Brain microvascular endothelial cell (primary cell): ENCODE measurements at places on chromosomes 4 and X.

DNA sequence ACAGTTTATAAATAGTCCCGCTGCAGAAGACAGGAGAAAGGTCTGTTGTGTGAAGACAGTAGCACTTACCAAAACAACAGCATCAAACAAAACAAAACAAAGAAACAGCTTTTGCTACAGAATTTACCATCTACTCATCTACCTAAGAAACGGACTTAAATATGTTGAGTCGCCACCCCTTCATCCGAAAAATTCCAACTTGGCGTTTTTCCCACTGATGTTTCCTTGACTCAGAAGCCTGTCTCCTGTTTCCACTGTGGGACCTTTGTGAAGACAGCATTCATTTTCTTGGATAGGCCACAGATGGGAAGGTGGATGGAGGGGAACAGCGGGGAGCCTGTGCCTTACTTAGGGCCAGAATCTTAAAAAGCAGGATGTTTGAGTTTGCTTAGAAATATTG lies 1.3 kb upstream of the ITM2A start:
- DNase-seq, result no peak

DNA sequence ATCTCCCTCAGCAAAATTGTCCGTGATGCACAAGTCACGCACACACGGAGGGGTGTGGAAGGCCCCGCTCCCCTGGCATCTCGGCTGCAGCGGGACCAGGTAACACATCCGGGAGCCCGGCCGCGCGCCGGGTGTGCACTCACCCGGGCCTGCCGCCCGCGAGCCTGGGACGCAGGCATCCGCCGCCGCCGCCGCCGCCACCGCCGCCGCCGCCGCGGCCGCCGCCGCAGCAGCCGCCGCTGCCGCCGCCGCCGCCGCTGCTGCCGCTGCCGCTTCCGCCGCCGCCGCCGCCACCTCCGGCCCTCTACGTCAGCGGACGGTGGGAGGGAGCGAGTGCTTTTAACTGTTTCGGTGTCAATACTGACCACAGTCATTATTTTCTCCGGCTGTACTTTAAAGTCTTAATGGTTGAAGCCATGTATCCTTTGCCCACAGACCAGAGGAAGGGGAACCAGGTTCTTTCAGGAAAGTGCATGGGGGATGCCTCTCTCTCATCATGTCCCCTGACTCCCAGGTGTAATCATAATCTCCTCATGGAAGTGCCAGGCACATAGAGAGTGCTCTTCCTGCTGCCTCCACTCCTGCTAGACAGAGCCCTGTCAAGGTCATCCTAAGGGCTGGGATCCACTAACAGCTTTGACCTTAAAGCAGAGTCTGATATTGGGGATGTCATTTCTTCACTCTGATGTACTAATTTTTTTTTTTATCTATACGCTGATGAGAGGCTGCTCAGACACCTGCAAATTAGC lies 38.0 kb downstream of the MAGEE2 start:
- DNase-seq, result peak; percentile 1

- no peak for DNase-seq
These were observed 58.3 kb downstream of the LEF1 start for GRCh38 chr4:108110450-108110849.

GRCh38 chr4:55069248-55069647 lies 56.1 kb downstream of the KDR start:
- peak; percentile 61 for DNase-seq

DNA sequence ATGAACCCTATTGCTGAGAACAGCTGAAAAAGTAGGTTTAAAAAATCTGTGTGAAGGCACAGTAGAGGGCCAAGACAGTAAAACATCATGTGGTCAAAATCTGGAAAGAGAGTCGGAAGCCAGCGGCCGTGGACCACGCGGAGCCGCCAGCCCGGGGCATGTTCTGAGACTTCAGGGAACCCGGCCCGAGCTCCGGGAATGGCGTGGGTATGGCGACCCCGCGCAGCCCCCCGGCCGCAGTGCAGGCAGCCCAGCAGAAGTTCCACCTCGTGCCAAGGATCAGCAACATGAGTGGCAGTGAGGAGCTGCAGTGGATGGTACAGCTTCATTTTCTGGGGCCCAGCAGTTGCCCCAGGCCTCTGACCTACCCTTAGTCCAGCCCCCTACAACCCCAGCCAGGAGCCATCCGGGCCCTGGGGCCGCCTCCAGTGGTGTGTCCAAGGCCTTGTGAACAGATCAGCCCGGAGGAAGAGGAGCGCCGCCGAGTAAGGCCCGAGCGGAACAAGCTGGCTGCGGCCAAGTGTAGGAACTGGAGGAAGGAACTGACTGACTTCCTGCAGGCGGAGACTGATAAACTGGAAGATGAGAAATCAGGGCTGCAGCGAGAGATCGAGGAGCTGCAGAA lies 94.2 kb downstream of the LARP1B start:
- DNase-seq, result no peak

GRCh38 chr4:175951794-175952193 lies 113.8 kb upstream of the WDR17 start:
- DNase-seq, result no peak

GRCh38 chr4:52939739-52940138 lies 77.6 kb downstream of the RASL11B start:
- DNase-seq, result no peak

DNA sequence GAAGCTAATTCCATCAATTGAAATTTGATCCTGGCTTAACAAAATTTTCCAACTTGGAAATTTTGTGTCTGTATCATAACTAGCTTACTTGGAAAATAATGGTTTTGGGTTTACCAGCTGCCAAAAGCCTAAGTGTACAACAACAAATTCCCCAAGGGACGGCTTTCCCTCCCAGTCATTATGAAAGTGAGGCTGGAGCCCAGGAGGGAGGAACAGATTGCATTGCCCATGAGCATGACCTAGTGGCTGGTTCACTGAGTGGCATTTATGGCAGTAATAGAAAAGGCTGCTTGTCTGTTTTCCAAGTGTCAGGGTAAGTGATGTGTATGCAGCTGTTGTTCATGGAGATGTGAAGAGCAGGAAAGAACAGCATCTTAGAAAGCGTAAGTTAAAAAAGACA lies 70.8 kb upstream of the HHIP start:
- no peak for DNase-seq

DNA sequence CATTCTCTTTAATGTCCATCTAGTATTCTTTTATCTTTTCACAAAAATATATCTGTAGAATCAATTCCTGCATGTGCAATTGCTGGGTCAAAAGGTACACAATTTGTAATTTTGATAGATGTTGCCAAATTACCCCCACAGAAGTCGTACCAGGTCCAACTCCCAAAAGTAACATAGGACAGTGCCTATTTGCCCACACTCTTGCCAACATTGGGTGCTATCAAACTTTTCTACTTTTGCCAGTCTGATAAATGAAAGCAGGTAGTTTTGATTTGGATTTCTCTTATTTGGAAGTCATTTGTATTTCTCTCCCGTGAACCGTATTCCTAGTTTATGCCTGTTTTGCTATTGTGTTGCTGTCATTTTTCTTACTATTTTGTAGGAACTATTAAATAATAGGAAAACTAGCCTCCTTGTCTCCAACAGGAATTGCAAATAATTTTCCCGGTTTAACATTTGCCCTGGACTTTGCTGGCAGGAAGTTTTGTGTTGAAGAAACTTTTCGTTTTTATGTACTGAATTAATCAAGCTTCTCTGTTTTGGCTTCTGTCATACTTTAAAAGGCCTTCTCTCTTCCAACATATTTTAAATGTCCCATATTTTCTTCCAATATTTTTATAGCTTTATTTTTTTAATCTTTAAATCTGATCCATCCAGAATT lies 33.1 kb downstream of the ZNF275 start:
- DNase-seq, result no peak

- DNase-seq, result no peak
These were observed 14.7 kb downstream of the TSPAN5 start for GRCh38 chr4:98643755-98644154.

- DNase-seq, result peak; percentile 77
These were observed 4.7 kb downstream of the RASGEF1B start for GRCh38 chr4:81466841-81467671.

- no peak for DNase-seq
These were observed 425.2 kb upstream of the FTHL17 start for GRCh38 chrX:31497086-31497485.

DNA sequence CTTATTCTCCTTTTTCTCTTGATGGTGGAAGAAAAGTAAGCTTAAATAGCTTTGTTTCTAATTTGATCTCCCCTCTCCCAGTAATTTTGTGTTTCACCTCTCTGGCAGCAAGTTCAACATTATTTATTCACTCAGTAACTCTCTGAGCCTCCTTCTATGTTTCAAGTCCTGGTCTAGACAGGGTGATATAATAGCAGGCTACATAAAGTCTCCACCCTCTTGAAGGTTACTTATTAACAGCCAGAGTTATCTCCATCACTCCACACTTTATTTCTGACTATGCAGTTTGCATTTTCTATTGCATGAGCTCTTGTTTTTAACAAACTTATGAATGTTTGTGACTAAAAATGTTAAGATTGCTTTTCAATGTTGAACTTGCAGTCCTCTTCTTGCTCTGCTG lies 17.8 kb upstream of the ANOS1 start:
- no peak for DNase-seq

DNA sequence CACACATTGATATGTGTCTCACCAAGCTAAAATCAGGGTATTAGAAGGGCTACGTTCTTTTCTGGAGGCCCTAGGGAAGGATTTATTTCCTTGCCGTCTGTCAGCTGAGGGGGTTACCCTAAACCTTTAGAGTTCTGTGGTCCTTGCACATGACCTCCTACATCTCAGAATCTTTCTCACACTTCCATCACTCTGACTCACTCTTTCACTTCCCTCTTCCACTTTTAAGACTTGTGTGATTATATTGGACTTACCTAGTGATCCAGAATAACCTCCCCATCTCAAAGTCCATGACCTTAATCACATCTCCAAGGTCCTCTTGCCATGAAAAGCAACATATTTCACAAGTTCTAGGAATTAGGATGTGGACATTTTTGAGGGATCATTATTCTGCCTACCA lies 53.6 kb upstream of the FUNDC1 start:
- no peak for DNase-seq

DNA sequence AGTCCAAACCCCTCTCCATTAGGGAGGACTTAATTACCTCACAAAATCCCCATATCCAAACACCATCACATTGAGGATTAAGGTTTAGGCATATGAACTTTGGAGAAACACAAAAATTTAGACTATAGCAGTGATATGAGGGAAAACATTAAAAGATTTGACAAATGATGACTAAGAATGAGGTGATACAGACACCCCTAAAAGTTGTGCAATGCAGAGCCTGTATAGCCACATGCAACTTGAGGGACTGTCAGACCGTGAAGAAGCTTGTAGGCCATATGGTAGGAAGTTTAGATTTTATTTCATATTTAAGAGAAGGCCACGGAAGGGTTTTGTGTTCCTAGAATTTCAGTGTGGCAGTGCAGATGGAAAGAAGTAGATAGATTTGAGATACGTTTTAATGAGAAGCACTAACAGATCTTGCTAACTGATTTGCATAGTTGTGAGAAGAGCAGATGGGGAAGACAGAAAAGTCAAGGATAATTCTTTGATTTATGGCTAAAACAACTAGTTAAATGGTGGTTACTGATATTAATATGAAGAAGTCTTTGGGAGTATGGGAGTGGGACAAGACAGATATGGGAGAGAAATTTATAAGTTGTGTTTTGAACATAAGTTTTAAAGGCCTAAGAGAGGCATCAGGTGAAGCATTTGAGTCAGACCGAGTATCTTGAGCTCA lies 5.5 kb upstream of the FIP1L1 start:
- DNase-seq, result no peak

- no peak for DNase-seq
These were observed 486.3 kb downstream of the BCOR start for GRCh38 chrX:39611468-39611867.

GRCh38 chrX:15864629-15865028 lies 10.0 kb upstream of the AP1S2 start:
- peak; percentile 25 for DNase-seq

DNA sequence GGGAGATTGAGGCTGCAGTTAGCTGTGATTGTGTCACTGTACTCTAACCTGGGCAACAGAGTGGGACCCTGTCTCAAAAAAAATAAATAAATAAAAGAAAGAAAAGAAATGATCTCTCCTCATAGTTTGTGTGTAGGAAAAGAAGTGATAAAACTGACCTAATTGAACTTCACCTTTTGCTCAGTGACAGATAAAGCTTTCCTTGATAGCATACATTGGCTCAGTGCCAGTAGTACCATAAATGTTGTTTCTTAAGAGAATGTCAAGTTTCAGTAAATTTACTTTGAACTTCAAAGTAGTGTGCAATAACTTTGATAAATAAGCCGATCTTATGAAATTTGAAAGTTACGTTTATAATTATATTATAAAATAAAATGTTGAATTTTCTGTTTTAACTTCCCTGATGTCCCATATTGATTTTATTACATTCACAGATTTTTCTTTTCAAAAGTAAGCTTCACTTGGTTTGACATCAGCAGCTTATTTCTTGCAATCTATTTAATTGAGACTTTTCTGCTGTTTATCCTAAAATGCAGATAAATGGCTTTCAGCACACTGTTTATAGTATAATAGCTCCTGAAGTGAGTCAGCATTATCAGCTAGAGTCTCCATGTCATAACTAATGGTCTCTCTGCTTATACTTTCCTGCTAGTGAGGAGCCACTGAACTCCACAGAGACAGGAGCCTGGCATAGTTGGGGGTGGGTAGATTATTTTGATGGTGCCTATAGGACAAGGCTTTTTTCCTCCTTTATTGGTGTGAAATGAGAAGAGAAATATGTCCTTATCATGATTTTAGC lies 330.1 kb downstream of the BMPR1B start:
- DNase-seq, result no peak

DNA sequence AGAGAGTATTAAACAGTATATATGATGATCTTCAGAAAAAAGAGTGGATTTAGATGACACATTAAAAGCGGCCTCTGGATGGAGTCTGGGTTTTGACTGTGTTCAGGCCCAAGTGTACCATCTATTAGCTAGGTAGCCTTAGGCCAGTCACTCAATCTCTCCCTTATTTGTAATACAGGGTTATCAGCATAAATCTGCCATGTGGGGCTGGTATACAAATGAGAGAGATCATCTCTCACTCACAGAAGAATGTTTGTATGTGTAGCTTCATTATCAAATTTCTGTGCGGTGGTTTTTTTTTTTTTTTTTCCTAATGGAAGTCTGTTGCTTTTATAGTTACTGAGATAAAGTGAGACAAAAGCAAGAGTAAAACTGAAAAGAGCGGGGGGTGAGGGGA lies 12.7 kb downstream of the SLC2A9 start:
- DNase-seq, result no peak

- DNase-seq, result no peak
These were observed 420.1 kb upstream of the LCORL start for GRCh38 chr4:18441676-18442075.

DNA sequence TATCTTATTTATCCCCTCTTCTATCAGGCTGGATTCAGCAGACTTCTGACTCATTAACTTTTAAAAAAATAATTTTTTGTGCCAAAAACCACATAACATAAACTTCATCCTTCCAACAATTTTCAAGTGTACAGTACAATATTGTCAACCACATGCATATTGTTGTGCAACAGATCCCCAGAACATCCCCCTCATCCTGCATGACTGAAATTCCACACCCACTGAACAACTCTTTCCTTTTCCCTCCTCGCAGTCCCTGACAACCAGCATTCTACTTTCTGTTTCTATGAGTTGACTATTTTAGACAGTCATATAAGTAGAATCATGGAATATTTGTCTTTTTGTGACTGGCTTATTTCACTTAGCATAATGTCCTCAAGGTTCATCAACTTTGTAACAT lies 2.2 kb upstream of the MID2 start:
- peak; percentile 63 for DNase-seq
